NCI-H446 treated with DMSO at 0.1 percent for 48 hours (cell line): ENCODE measurements at places on chromosomes 5 and 9.

DNA sequence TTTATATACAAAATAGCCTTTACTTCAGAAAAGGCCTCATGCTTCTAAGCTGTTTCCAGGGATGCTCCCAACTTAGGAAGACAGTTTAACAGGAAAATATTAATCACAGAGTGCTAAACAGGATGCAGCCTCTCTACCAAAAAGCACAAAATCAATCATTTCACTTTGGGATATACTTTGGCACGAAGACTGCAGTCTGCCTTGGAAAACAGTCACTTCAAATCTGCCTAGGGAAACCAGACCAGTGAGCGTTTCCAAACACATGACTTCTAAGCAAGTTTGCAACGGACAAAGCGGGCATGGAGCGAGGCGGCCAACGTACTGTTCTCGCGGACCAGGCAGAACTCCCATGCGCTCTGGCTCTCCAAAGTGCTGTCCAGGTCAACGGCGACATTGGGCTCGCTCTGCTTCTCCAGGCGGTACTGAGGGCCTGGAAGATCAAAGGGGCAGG is 201.0 kb downstream of the MAPKAP1 start:
- no peak for DNase-seq

GRCh38 chr5:53071738-53072137 is 37.8 kb downstream of the MOCS2 start:
- DNase-seq = no peak

DNA sequence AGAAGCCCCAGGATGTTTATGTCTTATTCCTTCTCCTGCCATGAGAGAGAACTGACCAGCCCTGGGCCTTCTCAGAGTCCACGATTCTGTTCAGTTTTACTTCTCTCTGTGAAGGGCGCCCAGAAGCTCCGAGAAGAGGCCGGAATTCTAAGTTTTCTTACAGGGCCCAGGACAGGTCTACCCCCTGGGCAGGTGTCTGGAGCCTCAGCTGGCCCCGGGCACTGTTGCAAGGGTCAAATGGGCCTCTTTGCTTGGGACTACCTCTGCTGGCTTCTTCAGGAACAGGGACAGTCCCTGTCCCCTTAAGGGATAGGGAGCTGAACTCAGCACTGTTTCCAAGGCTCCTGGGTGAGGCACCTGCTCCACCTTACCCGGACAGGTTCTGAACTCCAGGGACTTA is 55.0 kb downstream of the RASGEF1C start:
- DNase-seq = no peak

DNA sequence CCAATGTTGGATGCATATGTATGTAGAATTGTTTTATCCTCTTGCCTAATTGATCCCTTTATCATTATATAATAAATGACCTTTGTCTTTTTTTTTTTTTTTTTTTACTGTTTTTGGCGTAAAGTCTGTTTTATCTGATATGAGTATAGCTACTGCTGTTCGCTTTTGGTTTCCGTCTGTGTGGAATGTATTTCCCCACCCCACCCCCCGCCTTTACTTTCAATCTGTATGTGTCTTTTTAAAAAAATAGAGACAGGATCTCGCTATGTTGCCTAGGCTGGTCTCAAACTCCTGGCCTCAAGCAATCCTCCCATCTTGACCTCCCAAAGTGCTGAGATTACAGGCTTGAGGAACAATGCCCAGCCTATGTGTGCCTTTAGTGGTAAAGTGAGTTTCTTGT is 11.3 kb downstream of the AHRR start:
- DNase-seq = no peak

- no peak for DNase-seq
Observed at GRCh38 chr5:88882276-88883038, 527 bp downstream of the MEF2C start.

GRCh38 chr9:87180841-87181240 is 233.5 kb upstream of the GAS1 start:
- DNase-seq = no peak

GRCh38 chr9:104984121-104984520 is 56.2 kb upstream of the ABCA1 start:
- DNase-seq = no peak

DNA sequence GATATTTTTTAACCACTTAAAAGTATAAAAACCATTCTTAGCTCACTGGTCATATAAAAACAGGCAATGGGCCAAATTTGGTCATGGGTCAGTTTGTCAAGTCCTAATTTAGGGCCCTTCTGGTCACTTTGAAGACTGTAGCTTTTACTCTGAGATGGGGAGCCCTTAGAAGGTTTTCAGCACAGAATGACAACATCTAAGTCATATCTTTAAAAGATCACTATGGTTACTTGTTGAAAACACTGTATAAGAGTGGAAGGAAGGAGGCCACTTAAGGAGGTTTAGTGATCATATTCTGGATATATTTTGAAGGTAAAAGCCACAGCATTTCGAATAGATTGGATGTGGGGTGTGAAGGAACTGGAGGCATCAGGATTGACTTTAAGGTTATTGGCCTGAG is 76.7 kb downstream of the STRBP start:
- DNase-seq = no peak

DNA sequence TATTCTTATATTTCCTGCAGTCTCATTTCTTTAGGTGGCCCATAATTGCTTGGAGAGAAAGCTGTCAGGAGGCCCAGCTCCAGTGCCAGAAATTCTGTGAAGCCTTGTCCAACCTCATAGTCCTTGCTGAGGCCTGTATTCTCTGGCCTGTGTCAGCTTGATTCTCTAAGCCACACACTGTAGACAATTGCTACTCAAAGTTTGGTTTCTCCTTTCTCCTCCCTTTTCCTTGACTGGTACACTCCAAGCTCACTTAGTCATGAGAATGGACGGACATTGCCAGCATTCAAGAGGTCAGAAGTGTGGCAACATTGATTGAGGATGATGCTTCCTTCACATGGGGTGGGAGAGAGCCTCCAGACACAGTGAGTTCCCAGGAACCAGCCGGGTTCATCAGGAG is 71.3 kb upstream of the CXCL14 start:
- DNase-seq = no peak

- no peak for DNase-seq
Observed at GRCh38 chr5:93593476-93594131, 10.6 kb downstream of the NR2F1 start.

GRCh38 chr5:111945535-111945934 is 188.5 kb upstream of the NREP start:
- DNase-seq = no peak

DNA sequence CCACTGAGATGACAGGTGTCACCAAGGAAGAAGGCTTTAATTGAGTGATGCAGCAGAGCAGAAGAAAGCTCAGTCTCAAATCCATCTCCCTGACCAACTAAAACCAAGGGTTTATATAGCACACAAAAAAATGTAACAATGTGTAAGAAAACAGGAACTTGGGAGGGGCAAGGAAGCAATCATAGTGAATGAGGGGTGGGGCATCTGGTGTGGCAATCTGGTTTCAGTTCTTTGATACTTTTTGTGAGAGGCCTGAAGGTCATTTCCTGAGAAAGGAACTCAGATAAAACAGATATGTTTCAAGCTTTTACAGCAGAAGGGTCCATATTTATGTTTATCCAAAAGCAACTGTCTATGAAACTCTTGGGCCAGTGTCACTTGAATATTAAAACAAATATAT is 19.7 kb downstream of the CD180 start:
- DNase-seq = no peak

DNA sequence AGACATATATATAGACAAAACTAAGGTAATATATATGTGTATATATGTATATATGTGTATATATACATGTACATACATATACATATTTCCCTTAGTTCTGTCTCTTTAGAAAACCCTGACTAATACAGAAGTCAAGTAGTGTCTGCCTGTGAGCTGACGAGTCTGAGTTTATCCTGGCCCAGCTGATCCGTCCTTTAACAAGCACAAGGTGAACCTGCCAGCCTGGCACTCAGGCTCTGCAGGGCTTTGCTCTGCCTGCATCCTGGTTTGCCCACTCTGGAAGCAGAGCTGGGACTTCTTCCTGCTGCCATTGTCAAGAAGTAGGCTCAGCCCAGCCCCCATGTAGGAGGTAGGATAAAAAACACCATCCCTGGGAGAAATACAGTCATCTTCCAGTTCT is 388.0 kb downstream of the ICE1 start:
- DNase-seq = no peak

- DNase-seq = no peak
Observed at GRCh38 chr9:2808105-2808504, 35.8 kb downstream of the PUM3 start.

- DNase-seq = no peak
Observed at GRCh38 chr5:54018438-54018837, 291.9 kb downstream of the ARL15 start.

DNA sequence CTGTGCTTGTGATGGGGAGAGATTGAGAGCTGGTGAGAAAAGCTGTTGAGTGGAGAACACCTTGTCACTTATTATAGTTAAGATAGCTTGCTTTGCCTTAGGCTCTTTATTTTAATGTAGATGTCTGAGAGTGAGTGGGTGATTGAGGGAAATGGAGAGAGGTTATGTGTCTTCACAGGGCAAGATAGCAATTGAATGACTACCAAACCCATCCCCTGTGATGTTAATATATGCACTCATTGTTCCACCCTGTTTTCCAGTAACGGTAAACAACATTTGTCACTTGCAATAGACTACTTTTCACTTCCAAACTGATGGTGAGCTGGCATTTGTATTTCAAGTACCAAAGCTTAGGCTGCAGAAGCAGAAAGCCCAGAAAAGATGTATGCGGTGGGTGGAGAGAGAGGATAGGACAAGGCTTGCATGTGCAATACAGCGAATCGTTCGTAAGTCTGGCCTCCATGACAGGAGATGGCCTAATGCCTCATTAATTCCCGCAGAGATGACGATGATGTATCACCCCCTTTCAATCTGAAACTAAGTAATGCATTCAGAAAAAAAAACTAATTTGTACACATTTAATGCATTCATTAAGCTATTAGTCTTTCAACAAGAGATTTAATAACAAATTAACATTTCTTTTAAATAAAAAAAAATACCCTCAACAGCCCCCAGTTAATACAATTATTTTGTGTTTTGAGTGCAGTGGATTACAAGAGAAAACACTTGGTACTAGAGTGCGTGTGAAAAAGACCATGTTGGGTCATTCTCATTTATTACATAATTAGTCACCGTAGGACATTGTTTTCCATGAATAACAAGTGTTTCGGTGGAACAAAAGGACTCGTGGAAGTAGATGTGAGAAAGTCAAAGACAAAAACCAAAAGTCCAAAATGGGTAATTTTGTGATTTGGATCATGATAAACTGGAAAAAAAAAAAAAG is 699.0 kb downstream of the BRINP1 start:
- no peak for DNase-seq

DNA sequence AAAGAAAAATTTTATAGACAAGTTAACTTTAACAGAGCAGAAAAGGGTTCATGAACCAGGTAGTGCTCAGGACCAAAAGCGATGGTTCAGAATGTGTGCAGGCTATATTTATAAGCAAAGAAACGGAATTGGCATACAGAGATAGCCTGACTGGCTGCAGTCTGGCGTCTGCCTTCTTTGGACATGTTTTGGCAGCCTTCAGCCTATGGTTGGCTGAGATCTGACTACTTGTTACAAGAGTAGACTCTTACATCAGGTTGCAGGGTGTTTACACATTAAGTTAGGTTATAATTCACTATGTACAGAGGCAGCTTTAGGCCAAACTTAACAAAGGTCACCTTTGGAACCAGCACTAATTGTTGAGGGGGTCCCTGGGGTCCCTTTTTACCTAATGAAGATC is 7.0 kb downstream of the NOP16 start:
- DNase-seq = peak; percentile 44

GRCh38 chr9:127233550-127233949 is 31.0 kb upstream of the GARNL3 start:
- no peak for DNase-seq

DNA sequence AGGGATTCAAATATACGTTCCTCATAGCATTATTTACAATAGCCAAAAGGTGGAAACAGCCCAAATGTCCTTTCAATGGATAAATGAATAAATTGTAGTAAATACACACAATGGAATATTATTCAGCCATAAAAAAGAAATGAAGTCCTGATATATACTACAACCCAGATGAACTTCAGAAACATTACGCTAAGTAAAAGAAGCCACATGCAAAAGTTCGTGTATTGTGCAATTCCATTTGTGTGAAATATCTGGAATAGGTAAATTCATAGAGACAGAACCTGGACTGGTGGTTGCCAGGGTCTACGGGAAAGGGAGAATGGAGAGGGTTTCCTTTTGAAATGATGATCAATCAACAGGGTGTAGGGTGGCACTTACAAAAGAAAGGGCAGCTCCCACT is 12.5 kb upstream of the ARSI start:
- no peak for DNase-seq

DNA sequence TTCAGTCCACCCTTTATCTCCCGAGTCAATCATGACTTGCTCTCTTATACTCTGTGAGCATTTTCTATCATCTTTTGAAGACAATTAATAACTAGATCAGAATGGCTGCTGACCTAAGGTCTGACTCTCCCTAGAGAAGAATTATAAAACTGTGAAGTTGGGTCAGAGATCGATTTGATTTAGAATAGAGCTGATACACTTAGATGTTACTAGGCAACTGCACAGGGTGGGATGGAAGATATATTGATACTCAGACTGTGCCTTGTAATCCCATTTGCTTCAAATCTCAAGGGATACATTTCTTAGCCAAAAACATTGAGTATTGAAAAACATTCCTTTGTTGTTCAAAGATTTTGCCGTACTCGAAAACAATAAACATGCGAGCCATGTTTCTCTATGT is 106.0 kb upstream of the NMUR2 start:
- DNase-seq = no peak

DNA sequence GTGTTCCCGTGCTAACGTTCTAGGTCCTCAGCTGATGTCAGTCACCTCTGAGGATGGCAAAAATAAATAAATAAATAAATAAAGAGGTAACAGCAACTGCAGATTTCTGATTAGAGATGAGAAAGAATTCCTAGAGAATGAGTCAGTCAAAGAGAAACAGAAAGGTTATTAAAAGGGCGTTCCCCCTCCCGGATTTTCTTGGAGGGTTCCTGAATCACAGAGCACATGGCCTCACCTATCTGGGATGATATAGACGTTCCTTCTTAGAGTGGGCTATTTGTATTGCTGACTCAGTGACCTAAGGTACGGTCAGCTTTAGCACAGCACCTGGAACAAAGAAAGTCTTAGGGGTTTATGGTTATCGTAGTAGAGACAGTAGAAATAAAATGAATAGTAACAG is 30.6 kb downstream of the HTR4 start:
- DNase-seq = no peak

DNA sequence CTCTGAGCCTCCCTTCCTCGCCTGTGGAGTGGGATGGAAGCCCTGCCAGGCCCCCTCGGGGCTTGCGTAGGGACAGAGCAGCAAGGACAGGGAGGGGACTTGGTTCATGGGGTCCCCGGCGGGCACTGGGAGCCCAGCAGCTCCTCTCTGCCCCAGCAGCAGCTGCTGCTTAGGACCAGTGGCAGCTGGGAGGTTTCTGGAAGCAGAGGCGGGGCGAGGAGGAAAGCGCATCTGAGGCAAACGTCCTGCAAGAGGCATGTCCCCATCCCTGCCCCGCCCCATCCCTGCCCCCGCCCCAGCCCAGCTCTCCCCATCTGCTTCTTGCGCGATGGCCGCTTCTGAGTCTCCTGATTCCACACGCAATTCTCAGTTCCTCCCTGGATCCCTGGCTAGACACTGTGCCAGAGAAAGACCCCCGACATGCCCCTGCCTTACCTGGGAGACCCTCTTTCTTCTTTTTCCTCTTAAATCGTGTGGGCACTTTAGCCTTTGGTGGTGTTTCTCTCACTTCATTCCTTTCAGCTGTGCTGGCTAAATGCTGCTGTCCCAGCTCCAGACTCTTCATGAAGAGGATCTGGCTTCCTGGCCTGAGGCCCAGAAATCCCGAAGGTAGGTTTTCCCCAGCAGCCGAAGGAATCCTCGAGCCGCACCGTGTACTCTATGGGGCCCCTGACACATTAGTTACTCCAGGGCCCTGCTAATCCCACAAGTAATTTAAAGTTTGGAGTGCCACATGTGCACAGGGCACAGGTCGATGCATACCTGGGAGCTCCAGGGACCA is 4.4 kb upstream of the OR2S2 start:
- DNase-seq = peak; percentile 21
